ENCODE measurements at places on chromosomes 12 and 14.
A peak's percentile ranks its signal among the peaks of the same experiment; 100 is the strongest.

GRCh38 chr12:58306266-58307000 lies 365.1 kb downstream of the ATP23 start:
- DNase-seq, result no peak

DNA sequence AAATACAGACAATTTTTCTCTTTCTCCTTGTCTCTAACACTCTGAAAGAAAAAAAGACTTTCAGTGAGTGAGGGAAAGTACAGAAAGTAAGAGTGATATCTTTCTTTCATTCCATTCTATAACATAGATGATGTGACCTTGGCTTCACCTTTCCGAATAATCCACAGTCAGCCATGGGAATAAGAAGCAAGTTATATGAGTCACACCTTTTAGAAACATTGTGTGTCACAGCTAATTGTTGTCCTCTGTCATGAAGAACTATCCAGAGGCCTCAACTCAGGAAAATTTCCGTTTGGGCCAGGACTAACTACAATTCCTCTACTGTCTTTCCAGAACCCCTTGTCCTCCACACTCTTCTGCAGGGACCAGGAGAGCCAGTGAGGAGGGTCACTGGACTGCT lies 209.7 kb upstream of the FAR2 start:
- DNase-seq, result no peak

- no peak for DNase-seq
Observed at GRCh38 chr12:97757481-97758193, 295.0 kb downstream of the RMST start.

DNA sequence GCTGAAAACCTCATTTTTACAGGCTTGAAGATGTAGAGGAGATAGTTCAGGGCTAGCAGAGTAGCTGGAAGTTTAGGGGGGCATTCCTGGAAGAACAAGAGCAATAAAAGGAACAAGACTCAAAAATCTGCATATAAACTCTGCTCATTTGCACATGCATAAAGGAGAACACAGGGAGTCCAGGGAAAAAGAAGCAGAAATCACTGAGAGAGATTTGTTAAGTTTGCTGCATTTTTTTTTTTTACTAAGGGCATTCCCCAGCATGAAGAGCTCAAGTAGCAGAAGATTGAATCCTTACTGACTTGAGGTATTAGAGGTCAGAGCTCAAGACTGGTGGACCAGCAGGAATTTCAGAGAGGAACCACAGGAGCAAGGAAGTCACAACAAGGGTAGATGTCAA lies 28.2 kb upstream of the BCL11B start:
- no peak for DNase-seq

- no peak for DNase-seq
Observed at GRCh38 chr14:90383731-90384542, 12.9 kb upstream of the CALM1 start.

DNA sequence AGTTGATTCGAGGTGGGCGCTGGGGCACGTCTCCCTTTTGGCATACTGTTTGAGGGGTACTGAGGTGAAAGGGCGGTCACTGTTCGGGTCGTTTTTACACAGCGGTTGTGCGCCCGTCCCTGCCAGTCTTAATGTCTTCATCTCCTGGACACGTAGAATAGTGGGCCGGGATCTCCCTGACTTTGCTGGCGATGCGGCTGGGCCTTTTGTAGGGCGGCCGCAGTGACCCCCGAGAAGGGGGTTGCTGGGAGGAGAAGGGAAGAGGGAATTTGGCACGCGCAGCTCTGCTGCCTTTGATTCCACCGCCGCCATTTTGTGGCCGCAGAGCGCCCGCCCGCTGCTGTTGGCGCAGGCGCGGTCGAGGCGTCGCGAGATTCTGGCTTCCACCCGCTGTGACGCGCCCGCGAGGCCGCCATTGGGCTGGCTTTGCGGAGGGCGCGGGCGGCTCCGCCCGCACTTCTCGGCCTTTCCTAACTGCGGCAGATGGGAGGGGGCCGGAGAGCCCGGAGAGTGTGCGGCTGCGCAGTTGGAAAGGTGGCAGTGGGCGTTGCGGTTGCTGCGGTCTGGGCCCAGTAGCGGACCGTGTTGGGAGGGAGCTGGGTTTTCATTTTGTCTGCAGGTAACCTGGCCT lies 542 bp downstream of the SRSF5 start:
- peak; percentile 95 for DNase-seq

DNA sequence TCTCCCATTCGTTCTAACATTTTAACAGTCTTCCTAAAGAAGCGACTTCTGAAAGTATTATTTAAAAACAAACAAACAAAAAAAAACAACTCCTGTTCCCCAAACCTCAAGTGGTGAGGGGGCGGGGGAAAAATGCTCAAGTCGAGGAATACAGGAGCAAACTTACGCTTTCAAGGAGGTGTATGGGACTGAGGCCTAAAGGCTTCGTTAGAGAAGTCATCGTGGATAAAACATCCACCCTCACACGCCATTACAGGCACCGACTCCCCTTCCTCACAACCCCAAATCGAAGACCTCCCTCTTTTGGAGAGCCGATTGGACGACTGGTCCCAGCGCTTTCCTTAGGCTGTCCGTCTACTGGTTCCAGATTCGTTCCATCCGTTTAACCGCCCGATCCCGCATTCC lies 693 bp downstream of the CBX5 start:
- DNase-seq, result no peak

- DNase-seq, result no peak
Observed at GRCh38 chr12:53805067-53805466, 53.3 kb upstream of the CISTR start.

- DNase-seq, result no peak
Observed at GRCh38 chr14:89849931-89850330, 104.6 kb downstream of the EFCAB11 start.

- no peak for DNase-seq
Observed at GRCh38 chr14:52879958-52880357, 70.9 kb downstream of the FERMT2 start.

DNA sequence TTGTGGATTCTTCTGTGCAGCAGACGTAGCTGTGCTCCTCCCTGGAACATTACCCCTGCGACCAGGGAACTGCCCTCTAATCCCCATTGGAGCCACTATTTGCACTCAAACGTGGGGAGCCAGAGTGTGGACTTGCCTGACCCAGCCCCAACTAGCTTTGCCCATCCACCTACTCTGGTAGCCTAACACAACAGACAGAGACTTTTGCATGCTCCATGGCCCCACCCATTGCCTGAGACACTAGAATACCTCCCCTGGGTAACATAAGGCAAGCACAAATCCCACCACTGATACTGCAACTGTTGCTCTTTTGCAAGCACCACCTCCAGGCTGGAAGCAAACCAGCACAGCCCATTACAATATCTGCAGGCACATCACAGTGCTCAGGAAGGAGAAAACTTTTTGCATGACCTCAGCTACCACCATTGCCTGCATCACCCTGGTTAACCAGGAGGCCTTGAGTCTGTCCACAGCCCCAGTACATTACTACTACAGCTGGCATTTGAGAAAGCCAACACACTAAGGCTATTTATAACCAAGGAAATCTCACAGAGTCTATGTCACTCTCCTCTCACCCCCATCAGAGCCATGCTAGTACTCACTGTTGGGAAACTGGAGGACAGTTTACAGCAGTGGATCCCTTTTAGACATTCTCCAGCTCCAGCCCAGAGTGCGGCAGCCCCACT lies 15.0 kb downstream of the CEP128 start:
- DNase-seq, result no peak

DNA sequence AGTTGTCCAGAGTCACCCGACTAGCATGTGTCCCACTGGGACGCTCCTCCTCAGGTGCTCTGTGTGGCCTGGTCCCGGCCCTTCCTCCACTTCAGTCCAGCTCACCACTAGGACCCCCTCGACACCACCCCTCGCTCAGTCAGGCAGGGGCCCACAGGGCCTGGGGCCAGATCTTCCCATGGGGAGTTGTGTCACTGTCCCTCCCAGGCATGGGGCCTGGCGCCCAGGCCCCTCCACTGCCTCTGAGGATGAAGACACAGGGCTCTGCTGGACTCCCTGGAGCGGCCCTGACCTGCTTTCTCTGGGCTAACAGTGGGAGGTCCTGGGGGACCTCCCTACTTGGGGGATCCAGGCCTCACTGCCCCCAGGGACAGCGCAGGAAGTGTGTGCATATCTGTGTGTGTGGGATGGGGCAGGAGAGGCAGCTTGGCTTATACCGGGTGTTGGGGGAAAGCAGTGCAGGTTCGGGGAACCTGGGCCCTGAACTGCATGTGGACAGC lies 43.8 kb downstream of the KRT80 start:
- no peak for DNase-seq

DNA sequence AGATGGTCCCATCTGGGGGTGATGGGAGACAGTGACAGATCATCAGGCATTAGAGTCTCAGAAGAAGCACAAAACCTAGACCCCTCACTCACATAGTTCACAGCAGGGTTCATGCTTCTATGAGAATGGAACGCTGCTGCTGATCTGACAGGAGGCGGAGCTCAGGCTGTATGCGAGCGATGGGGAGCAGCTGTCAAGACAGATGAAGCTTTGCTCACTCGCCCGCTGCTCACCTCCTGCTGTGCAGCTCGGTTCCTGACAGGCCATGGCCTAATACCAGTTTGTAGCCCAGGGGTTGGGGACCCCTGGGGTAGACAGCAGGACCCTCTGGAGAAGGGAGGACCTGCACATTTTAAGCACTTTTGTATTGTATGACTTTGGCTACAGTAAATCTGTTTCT lies 111.2 kb downstream of the LGMN start:
- DNase-seq, result no peak

- no peak for DNase-seq
Observed at GRCh38 chr14:68551045-68551683, 241.7 kb downstream of the ZFP36L1 start.

DNA sequence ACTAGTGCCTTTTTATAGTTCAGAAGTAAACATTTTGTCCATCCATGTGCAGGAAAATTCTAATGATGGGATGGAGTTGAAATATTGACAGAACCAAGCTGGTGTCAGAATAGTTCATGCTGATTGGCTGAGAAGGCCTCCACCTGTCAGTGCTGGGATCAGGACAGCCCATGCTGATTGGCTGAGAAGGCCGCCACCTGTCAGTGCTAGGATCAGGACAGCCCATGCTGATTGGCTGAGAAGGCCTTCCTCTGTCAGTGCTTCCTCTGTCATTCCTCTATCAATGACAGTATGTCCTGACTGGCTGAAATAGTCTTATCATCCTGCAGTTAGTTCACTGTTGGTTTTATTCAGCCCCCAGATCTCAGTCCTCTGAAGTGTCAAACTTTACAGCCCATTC lies 95.7 kb downstream of the PPP2R5C start:
- no peak for DNase-seq

- no peak for DNase-seq
Observed at GRCh38 chr12:6342140-6342889, 439 bp upstream of the TNFRSF1A start.

DNA sequence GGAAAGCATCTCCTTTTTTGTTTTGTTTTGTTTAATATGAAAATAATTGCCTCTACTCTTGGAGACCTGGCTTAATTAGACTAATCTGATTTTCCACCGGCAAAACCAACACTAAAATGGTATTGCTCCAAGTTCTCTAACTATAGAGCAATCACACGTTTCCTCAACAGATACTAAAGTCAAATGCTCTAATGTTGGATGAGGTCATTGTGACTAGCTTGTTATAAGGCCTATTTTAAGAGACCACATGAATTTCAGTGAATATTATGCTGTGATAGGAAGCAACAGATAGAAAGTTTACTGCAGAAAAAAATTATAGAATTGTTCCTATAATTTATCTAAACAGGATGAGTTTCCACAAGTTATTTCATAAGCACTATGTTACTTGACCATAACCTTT lies 3.3 kb upstream of the CCDC196 start:
- no peak for DNase-seq

DNA sequence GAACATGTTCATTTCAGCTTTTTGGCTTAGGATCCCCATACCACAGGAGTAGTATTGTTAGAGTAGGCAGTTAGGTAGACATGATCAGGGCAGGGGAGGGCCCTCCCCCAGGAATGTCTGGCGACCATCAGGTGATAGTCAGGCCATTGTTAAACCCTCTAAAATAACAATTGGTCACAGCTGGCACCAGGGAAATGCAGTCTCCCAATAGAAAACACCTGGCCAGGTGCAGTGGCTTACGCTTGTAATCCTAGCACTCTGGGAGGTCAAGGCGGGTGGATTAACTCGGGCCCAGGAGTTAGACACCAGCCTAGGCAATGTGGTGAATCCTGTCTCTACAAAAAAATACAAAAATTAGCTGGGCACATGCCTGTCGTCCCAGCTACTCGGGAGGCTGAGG lies 187.1 kb downstream of the MON2 start:
- no peak for DNase-seq

DNA sequence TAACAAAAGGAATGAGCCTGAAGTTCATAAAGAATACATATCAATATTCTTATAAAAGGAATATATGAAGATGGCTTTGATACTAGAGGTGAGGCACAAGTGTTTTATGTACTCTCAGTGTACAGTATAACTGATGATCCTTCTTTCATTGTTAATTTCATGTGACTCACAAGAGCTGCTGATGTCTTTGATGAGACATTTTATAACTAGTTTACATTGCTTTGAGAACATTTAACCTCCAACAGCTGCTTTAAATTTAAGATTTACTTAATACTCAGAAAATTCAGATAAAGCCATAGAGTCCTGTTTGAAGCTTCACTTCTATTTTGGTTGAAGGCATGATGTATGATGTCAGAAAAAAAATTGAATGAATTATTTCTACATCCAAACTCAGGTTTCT lies 59.8 kb downstream of the WASHC4 start:
- DNase-seq, result no peak

- no peak for DNase-seq
Observed at GRCh38 chr12:68235576-68235975, 10.0 kb upstream of the IL26 start.

GRCh38 chr14:34072921-34073320 lies 122.0 kb upstream of the EGLN3 start:
- DNase-seq, result no peak

DNA sequence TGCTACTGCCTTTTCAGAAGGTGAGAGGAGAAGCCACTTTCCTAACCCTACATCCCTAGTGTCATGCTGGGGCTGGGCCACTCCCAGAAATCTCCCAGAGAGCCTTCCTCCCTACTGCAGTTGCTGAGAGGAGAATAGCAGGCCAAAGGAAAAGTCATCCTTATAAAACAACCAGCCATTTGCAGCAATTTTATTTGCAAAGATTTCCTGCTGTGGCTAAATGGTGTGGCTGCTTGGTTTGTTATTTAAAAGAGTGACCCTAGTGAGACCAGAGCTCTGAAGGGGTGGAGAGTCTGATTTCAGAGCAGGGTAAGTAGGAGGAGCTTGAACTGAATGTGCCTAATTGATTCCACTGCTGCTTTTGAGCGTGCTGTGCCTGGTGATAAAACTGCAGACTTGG lies 232.0 kb downstream of the GRIN2B start:
- DNase-seq, result no peak

DNA sequence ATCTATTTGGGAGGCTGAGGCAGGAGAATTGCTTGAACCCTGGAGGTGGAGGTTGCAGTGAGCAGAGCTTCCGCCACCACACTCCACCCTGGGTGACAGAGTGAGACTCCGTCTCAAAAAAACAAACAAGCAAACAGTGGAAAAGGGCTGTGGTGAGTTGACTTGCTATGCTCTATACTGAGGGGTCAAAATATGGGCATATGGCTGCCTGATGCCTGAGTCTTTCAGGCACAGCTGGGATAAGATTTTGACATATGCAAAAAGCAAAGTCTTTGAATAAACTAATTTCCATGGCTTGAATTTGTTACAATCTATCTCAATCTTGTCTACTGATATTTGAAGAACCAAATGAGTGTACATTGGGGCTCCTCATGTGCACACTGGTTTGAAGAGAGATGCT lies 40.4 kb upstream of the BICD1 start:
- no peak for DNase-seq

- DNase-seq, result no peak
Observed at GRCh38 chr14:90421001-90421631, 24.3 kb downstream of the CALM1 start.
